ENCODE measurements at places on chromosomes 13 and 19.

DNA sequence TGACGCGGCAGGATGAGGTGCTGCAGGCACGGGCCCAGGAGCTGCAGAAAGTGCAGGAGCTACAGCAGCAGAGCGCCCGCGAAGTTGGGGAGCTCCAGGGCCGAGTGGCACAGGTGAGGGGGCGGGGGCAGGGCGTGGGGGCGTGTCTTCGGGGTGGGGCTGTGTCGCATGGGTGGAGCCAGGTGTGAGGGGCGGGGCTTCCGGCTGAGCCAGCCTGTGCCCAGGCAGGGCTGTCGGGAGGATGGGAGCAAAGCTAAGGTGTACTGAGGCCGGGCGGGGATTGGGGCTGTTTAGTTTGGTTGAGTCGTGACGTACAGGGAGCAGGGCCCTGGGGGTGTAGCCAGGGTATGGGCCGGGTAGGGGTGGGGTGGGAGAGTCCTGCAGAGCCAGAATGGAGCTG lies 62.3 kb downstream of the KCNC3 start:
- DNase-seq, result no peak

GRCh38 chr13:38262211-38262610 lies 87.4 kb upstream of the UFM1 start:
- DNase-seq, result peak; percentile 7

- DNase-seq, result no peak
Measured at GRCh38 chr19:30469774-30470173, 97.6 kb downstream of the ZNF536 start.

DNA sequence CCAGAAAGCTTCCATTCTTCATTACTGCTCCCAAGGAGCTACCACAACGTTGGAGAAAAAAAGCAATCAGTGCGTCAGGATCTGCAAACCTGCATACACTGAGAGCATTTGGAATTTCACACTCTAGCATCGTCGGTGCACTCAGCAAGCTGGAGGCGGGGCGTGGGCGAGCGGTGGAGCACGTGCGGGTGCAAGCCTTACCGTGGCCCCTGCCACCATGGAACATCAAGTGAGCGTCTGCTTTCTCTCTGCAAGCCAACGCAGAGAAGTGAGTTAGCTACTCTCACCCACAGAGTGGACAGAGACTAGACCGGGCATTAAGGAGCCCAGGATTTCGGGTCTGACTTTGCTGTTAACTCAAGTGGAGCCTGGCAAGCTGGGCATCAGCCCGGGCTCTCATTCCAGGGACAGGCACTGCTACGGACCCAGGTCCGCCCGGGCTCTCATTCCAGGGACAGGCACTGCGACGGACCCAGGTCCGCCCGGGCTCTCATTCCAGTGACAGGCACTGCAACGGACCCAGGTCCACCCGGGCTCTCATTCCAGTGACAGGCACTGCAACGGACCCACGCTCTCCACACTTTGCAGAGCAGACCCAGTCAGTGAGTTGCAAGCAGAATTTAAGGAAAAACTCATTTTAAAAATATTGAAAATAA lies 124.1 kb upstream of the SPACA7 start:
- DNase-seq, result no peak

DNA sequence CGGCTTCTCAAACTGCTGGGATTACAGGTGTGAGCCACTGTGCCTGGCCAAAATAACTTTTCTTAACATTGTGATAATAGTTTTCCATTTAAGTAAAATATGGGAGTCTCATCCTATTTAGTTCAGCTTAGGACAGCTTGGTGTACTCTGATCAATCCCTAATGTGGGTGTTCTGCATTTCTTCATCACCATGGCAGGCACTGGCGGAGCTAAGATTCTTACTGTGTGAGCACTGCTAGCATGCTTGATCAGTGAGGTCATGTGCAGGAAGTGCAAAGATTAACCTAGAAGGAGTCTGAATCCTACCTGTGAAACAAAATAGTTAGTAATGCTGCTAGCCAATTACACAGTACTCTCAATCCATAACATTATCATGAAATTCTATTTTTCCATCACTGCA lies 1684.2 kb upstream of the SLC10A2 start:
- DNase-seq, result no peak

GRCh38 chr13:28058866-28059613 lies 41.3 kb downstream of the FLT3 start:
- no peak for DNase-seq

GRCh38 chr19:53866865-53867224 lies 838 bp upstream of the MYADM start:
- DNase-seq, result no peak

DNA sequence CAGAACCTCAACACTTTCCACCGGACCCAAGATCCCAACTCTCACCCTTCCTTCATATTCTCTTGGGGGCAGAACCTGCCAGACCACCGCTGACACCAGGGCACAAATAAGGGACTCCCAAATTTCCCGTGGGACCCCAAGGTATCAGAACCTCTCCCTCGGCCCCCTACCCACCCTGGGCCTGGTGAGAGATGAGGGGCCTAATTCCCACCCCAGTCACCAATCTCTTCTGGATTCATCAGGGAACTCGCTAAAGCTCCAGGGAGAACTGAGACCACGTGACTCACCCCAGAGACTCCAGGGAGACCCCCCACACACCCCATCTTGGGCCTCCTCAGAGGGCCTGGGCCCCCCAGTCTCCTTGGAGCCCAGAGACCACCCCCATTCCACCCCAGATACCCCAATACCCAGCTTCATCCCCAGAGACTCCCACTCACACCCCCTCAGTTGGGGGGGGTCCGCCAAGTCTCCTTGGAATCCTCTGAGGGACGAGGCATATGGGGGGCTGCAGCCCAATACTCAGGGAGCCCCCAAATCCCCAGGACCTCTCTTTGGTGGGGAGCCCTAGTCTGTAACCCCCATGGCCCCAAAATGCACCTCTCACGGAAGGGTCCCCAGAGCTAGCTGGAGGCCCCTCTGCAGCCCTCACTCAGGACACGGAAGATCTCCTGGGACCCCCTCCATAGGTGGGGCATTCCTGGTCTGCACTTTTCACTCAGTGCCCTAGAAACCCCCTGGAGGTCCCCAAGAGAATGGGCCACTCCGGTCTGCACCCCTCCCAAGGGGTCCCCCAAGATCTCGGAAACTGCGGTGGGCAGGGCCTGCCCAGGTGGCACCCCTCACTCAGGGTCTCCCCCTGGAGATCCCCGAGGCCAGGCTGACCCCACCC lies 1.6 kb downstream of the LMNB2 start:
- DNase-seq, result no peak

GRCh38 chr13:33270895-33271538 lies 14.5 kb downstream of the STARD13 start:
- no peak for DNase-seq

DNA sequence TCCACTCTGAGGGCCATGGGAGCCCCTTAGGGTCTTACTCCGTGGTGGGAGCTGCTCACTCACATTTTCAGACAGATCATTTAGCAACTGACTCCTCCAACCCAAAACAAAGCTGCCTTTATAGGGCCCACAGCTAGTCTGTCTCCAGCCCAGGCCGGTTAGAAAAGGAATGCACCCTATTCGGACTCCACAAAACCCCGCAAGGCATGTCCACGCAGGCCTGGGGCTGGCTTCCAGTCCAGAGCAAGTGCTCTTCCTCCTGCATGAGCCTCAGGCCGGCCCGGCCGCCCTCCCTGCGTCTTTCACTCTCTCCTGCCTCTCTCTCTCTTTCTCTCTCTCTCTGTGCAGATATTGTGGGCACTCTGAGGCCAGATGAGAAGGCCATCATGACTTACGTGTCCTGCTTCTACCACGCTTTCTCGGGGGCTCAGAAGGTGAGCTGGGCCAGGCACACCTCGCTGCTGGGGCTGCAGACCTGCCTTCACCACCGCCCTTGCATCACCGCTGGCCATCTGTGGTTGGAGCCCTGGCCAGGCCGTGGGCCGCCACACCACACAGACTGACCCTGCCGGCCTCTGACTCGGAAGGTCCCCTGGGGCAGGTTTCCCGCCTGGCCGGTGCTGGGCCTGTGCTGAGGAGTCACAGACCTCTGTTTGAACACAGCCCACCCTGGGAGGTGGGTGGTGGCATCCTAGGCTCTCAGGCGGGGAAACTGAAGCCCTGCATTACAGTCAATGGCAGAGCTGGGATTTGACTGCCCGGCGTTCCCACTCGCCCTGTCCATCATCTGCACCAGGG lies 33.1 kb downstream of the CAPN12 start:
- DNase-seq, result no peak

- no peak for DNase-seq
Measured at GRCh38 chr13:112428704-112429103, 52.5 kb downstream of the SPACA7 start.

GRCh38 chr19:48741129-48741999 lies 954 bp upstream of the RASIP1 start:
- no peak for DNase-seq

DNA sequence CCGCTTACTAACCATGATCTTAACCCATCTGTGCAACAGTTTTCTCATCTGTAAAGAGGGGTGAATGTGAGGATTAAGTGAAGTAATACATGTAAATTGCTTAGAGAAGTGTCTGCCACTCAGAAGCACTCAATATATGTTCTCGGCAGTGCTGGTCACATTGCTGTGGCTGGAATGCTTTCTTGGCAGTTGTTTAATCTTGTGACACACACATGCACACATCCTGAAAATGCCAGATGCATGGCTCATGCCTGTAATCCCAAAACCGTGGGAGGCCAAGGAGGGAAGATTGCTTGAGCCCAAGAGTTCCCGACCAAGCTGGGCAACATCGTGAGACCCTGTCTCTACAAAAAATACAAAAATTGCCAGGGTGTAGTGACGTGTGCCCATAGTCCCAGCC lies 4.9 kb upstream of the DMKN start:
- DNase-seq, result peak; percentile 90

DNA sequence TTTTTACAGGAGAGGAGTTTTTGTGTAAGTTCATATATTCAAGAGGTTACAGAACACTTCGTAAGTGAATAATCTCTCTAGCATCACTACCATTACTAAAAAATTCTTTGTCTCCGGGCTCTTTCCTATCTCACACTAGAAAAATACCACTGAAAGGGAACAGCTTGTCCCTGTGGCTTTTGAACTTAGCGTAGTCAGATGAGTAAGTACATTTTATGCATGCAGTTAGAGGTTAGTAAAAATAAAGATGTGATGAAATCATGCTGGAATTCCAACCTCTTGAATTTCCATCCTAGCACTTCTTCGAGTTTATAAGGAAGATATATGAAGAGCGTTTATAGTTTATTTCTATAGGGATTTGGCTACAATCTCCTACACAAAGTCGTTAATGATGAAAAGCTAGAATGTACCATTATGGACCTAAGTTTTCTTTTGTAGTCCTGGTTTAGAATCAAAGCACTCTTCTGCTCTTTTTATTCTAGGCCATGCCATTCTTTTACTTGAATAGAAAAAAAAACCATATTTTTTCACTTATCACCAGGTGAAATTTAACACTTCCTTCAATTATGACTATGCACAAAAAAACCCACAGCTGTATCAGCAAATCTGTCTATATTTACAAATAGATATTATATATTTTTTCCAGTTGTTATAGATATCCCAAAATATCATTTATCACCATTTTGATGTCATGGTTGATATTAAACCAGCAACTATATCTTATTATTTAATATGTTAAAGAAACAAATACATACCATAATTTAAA lies 139.9 kb upstream of the PCDH9 start:
- peak; percentile 3 for DNase-seq

GRCh38 chr13:113045251-113046127 lies 60.1 kb upstream of the F7 start:
- DNase-seq, result no peak

- peak; percentile 91 for DNase-seq
Measured at GRCh38 chr13:80083853-80084676, 256.9 kb downstream of the SPRY2 start.

- DNase-seq, result no peak
Measured at GRCh38 chr13:49635599-49636433, 7.5 kb downstream of the ARL11 start.

GRCh38 chr13:94169454-94170144 lies 309.9 kb downstream of the DCT start:
- DNase-seq, result no peak

GRCh38 chr19:45444318-45445041 lies 20.8 kb upstream of the ERCC1 start:
- no peak for DNase-seq

- DNase-seq, result no peak
Measured at GRCh38 chr13:47258384-47258783, 361.5 kb upstream of the HTR2A start.

- DNase-seq, result no peak
Measured at GRCh38 chr13:41462427-41462826, 5.1 kb downstream of the RGCC start.

- no peak for DNase-seq
Measured at GRCh38 chr19:50401605-50402450, 16.9 kb upstream of the SPIB start.

GRCh38 chr13:98068521-98068920 lies 74.4 kb upstream of the FARP1 start:
- DNase-seq, result no peak

DNA sequence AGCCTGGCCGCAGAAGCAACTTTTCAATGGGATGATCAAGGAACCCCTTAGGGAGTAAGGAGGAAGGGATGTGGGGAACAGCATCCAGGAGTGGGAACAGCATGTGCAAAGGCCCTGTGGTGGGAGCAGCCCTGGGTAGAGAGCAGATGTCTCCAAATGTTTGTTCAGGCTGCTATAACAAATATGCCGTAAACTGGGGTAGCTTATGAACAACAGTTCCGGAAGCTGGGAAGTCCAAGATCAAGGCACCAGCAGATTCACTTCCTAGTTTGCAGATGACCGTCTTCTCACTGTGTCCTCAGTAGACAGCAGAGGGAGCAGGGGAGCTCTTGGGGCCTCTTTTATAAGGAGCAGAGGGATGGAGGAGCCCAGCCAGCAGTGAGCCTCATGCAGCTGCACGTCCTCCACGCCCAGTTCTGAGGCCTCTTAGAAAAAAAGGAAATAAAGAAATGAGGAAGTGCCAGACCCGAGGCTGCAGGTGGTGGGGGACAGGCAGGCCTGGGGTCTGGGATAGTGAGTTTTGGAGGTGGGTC lies 4.2 kb upstream of the LRRC25 start:
- no peak for DNase-seq

Measured in AG04449 (cell line).